A549 treated with AZD2906 at 1 μM for 4 hours (cell line): ENCODE measurements at places on chromosomes 11 and 22. TPM values are rescaled to one million over a fixed set of nuclear protein-coding genes. Genes with fewer than 3 reads are reported as not detected.

The PLEKHA7 gene
- 56.2 to 65.6 TPM (median 58.3 TPM) in 5 replicates for total RNA-seq

The GDPD4 gene
- not detected in 5 replicates for total RNA-seq

The TMEM151A gene
- total RNA-seq, result 2.0 to 4.1 TPM (median 3.7 TPM) in 5 replicates

The LRRC32 gene
- 0.13 to 0.46 TPM (median 0.28 TPM) in 5 replicates for total RNA-seq

The TSSK2 gene
- not detected in 5 replicates for total RNA-seq

The EPS8L2 gene
- total RNA-seq, result 75.7 to 126 TPM (median 112 TPM) in 5 replicates

The SYCE3 gene
- total RNA-seq, result 0.22 to 0.37 TPM (median 0.29 TPM) in 3 of 5 replicates, not detected in the others

The SCUBE1 gene
- total RNA-seq, result 0.06 to 0.24 TPM (median 0.15 TPM) in 5 replicates

The OR8G1 gene
- total RNA-seq, result not detected in 5 replicates

The FXYD2 gene
- total RNA-seq, result 13.5 to 21.2 TPM (median 15.8 TPM) in 5 replicates

The NLRP10 gene
- not detected in 5 replicates for total RNA-seq
